Stimulated activated CD4-positive, alpha-beta T cell treated with anti-CD3 and anti-CD28 coated beads, Interleukin-2, amount 100 ng/mL, for 24 hours (primary cell): ENCODE measurements at places on chromosomes 3 and 15.
A peak's percentile ranks its signal among the peaks of the same experiment; 100 is the strongest.

GRCh38 chr3:58560771-58561311, 16.4 kb downstream of the FAM107A start:
- no peak for DNase-seq

- no peak for DNase-seq
Observed at GRCh38 chr3:117868766-117869165, 1159.2 kb downstream of the TUSC7 start.

DNA sequence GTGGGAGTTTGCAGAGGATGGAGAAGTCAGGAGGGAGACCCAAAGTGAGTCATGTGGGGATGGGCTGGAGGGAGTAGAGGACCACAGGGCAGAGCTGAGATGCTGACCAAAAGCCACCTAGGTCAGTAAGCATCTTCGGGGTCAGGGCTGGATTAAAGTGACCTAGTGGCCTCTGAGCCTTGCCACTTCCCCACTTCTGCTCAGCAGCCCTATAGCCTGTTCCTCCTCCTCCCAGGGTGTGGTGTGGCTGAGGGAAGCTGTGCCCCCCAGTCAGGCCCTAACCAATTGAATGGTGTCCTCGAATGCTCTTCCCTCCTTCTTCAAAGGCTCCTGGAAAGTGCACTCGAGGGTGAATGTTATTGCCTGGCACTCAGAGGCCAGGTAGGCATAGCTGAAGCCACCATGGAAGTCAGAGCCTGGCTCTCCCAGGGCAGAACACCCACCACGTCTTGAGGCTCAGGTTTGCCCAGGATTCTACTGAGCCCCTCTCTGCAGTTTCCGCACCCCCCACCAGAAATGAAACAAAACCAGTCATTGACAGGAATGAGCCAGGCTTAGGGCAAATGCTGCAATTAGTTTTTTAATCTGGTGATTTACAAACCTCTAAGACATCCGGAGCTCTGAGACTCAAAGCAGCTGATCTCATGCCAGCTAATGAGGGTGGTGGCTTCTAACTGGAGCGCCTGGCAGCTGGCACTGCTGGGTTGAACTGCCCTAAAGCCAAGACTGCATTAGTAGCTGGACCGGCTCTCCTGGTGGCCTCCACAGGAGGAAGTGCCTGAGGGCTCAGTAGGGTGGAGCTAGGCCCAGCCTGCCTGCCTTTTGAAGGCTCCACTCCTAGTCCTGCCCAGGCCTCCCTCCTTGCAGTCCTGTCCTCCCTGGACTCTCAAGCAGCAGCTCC, 26.0 kb upstream of the VIPR1 start:
- no peak for DNase-seq

- DNase-seq: no peak
Observed at GRCh38 chr3:127915115-127915936, at the start of gene KBTBD12. Gene KBTBD12 (plus strand): TSS chr3:127915232. CDS start chr3:127923062, 7,830 bp downstream.

DNA sequence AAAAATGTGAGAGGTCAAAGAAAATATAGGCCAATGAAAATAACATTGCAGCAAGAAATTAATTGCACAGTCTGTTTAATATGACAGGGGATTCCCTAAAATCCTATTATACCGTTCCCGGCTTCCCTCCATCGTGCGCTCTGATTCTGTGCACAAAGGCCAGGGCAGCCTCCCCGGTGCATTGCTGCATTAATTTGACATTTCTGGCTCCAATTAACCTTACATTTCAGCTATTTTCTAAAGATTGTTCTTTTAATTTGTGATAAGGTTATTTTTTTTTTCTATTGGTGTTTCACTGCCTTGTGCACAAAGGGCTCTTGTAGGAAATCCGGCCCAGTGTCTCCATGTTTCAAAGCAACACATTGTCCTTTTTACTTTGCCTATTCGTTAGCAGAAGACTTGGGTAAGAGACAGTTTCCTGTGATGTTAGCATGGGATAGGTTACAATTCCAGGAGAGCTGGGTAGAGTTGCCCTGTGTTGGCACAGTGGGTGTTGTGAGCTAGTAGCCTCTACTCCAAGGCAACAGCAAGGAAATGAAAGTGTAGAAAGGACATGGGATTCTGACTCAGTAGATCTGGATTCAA, 257.3 kb upstream of the IGF1R start:
- no peak for DNase-seq

DNA sequence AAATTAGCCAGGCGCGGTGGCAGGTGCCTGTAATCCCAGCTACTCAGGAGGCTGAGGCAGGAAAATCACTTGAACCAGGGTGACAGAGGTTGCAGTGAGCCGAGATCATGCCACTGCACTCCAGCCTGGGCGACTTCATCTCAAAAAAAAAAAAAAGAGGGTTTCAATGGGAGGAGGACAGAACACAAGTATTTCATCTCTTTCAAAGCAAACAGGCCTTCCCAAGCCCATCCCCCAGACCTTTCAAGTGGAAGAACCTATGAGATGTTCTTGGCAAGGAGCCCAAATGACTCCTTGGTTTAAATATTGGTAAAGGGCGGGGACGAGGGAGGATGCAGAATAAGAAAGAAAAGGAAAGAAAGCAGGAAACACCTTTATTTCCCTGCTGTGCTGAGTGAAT, 62.2 kb upstream of the MCF2L2 start:
- DNase-seq: no peak

- DNase-seq: no peak
Observed at GRCh38 chr3:162302983-162303624, 806.5 kb downstream of the OTOL1 start.

DNA sequence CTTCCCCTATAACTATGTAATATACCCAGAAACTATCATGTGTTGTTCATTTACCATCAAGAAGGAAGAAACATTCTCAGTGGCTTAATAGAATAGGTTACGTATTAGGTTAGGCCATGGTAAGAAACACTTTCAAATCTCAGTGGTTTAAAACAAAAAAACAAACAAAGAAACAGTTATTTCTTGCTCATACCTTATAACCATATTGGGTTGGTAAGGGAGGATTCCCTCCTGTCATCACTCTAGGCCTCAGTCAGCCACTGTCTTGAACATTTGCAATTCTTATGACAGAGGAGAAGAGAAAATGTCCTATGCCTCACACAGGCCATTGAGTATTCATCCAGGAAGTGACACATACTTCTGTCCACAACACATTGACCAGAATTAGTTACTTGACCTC, 727.7 kb upstream of the NECTIN3 start:
- no peak for DNase-seq

GRCh38 chr15:79078763-79079410, 11.7 kb downstream of the RASGRF1 start:
- DNase-seq: no peak

DNA sequence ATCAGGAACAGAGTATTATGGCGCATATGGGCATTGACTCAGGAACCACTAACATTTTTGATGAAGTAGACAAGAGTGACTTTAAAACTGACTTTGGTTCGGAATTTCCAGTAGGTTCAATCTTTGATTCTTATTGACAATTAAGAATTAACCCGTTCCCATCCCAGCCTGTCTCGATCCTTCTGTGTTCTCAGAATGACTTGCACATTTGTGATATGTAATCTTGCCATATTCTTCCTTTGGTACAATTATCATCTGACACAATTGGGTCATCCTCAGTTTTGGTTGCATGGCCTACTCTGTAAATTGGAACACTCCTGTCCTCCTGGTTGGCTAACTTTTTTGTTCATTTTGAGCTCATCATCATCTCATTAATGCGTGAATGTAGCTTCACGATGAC, 10.5 kb downstream of the GPR171 start:
- DNase-seq: no peak

DNA sequence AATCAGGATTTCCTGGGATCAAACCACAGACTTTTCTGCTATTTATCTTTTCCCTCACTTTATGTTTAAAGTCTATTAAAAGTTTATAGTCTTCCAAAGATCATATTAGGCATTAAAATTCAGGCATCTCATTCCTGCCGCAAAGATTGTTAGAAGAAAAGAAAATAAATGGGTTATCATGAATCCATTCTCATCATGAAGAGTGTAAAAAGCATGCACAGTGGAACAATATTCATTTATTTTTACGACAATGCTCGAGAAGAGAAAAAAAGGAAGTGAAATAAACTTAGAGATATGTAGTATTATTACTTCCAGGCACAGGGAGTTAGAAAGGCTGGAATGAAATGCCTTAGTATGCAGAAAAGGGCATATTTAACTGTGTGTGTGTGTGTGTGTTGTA, 213.7 kb upstream of the PLSCR5 start:
- no peak for DNase-seq

DNA sequence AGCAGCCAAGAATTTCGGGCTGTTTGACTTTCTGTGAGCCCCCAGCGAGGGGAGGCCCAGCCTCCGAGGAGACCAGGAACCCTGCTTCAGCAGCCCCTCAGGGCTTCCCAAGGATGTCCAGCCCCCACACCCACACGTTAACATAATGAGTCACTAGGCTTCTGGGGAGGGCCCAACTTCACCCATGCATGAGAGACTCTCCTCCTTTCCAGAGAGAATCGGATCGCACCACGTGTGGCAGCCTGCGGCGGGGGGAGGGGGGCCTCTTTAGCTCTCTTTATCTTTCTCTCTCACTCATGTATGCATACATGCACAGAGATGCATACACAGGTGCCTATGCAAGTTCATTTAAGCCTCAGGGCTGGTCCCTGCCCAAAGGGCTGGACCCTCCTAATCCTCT, 3.1 kb upstream of the AP2M1 start:
- DNase-seq: no peak

GRCh38 chr3:119716998-119717397, 14.2 kb downstream of the CFAP91 start:
- no peak for DNase-seq

GRCh38 chr3:21417991-21418390, 333.0 kb downstream of the ZNF385D start:
- DNase-seq: no peak

DNA sequence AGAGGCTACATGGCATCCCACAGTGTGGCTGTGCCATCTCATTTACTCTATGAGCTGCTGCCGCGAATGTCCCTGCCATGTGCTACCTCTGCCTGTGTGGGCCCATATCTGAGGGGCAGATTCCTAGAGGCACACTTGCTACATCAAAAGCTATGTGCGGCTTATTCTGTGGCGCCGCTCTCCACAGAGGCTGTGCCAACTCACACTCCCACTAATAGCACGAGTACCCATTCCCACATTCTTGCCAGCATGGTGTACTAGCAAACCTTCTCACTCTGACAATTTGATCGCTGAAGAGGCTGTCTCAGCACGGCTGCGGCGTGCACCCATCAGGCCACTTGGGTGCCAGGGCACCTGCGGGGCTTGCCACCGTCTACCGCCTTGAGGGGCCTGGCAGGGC, 31.2 kb upstream of the MUSTN1 start:
- DNase-seq: no peak

DNA sequence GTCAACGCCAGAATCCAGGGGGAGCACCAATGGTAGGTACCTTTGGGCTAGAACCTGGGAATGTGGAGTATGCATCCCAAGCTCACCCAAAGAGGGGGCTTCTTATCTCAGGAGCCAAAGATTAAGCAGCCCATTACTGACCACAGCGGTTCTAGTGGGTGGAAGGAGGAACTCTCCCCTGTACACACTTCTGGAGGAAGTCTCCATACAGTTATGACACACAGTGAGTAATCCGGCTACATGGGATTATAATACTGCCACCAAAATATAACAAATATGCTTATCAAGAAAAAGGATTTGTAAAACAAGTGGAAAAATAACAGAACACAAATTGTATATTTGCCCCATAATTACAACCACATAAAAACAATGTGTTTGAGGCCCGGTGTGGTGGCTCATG, 8.4 kb downstream of the MYO1E start:
- no peak for DNase-seq

DNA sequence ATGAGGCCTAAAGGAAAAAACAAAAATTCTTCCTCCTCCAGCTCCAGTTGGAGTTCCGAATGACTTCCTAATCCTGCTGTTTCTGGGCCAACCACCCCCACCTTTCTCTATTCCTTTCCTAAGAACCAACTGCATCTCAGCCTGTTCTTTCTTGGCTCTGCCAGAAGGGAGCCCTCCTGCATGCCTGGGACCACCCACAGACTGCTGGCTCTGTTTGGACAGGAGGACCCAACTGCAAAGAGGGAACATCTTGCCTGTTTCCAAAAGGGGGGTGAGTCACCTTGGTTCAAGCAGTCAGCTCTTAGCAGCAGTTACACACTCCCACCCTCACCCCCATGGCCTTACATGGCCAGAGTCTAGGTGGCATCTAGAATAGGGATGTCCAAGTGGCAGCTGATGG, 116.0 kb upstream of the PRICKLE2 start:
- DNase-seq: no peak

DNA sequence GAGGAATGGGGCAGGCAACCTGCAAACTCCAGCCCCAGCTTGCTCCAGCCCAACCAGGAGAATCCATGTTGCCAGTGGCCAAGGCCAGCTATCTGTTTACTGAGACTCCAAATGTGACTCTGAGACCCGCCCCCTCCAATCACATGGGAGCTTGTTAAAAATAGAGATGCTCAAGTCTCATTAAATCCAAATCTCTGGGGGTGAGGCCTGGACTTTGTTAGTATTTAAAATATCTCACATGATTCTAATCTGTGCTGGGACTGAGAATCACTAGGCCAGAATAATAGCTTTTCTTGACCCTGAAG, 224.2 kb upstream of the TBL1XR1 start:
- DNase-seq: no peak

GRCh38 chr3:157159037-157159761, 748 bp downstream of the CCNL1 start:
- DNase-seq: peak; percentile 80

DNA sequence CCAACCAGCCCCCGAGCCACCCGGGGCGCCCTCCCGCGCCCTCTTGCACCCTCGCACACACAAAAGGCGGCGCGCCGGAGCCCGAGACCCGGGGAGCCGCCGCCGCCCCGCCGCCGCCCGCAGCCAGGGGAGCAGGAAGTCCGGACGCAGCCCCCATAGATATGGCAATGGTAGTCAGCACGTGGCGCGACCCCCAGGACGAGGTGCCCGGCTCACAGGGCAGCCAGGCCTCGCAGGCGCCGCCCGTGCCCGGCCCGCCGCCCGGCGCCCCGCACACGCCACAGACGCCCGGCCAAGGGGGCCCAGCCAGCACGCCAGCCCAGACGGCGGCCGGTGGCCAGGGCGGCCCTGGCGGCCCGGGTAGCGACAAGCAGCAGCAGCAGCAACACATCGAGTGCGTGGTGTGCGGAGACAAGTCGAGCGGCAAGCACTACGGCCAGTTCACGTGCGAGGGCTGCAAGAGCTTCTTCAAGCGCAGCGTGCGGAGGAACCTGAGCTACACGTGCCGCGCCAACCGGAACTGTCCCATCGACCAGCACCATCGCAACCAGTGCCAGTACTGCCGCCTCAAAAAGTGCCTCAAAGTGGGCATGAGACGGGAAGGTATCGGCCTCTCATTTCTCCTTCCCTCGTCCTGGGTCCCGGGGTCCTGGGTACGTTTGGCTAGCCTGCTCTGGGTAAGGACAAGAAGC, 1.6 kb downstream of the NR2F2 start:
- DNase-seq: no peak
